ENCODE measurements at places on chromosomes 2 and 18.

GRCh38 chr2:9675415-9676351 is 44.9 kb upstream of the YWHAQ start:
- DNase-seq: no peak

- DNase-seq: no peak
Observed at GRCh38 chr2:233030-233429, 30.8 kb downstream of the SH3YL1 start.

- DNase-seq: no peak
Observed at GRCh38 chr2:58194458-58194857, 46.7 kb downstream of the FANCL start.

GRCh38 chr2:28643911-28644334 is 107.7 kb upstream of the PPP1CB start:
- no peak for DNase-seq

- no peak for DNase-seq
Observed at GRCh38 chr2:99809259-99809900, 319.6 kb upstream of the REV1 start.

GRCh38 chr2:151627353-151627752 is 106.9 kb downstream of the NEB start:
- DNase-seq: no peak

DNA sequence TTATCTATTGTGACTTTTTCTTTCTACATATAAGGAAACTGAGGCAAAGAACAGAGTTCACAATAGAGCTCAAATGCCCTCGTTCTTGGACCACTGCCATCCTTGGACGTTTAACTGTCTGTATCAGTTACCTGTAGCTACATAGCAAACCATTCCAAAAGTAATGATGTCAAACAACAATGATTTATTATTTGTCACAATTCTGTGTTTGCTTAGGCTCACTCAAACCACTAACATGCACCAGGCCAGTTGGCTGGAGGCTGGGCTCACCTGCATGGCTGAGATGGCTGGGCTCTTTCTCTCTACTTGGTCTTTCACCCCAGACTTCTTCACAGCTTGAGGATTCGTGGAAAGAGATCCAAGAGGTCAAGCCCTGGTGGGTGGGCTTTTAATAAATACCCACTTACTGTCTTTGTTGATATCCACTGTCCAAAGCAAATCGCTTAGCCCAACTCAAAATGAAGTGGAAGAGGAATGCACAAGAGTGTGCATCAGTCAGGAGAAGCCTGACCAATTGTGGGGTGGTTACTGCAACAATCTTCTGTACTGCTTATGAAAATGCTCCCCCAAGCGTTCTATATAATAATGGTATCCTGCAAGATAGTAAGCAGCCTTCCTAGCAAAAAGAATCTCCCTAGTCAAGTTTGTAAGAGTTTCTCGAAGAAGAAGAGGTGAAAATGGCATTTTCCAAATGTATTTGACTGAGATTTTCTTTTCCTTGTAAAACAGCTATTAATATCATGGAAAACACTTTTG is 163.5 kb upstream of the NT5C1B start:
- DNase-seq: no peak

GRCh38 chr2:236720974-236721540 is 151.4 kb downstream of the ACKR3 start:
- no peak for DNase-seq

- no peak for DNase-seq
Observed at GRCh38 chr2:220783671-220784070, 788.4 kb downstream of the EPHA4 start.

GRCh38 chr2:38301340-38301968 is 75.6 kb downstream of the ATL2 start:
- no peak for DNase-seq

- no peak for DNase-seq
Observed at GRCh38 chr2:98511981-98512380, 67.3 kb downstream of the INPP4A start.

- no peak for DNase-seq
Observed at GRCh38 chr18:63306819-63307550, 12.6 kb downstream of the BCL2 start.

- DNase-seq: no peak
Observed at GRCh38 chr2:201219328-201220096, 36.6 kb downstream of the CASP10 start.

DNA sequence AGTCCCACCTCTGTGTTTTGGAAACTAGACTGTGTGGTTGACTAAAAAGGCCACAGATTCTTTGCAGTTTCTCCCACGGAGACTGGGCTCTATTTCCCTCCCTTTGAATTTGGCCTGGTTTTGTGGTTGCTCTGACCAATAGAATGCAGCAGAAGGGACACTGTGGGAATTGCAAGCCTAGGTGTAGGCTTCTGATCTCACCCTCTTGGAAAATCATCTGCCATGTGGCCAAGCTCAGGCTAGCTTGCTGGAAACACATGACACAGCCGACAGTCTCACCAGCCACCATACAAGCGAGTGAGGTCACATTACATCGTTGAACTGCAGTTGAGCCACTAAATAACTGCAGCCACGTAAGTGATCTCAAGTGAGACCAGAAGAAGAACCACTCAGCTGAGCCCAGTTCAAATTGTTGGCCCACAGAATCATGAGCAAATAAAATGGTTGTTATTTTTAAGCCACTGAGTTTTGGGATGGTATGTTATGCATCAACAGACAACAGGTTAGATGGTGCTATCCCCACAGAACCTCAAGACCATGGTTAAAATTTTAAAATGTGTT is 319.1 kb upstream of the MEX3C start:
- no peak for DNase-seq

GRCh38 chr18:6807515-6808257 is 78.2 kb downstream of the ARHGAP28 start:
- DNase-seq: no peak

DNA sequence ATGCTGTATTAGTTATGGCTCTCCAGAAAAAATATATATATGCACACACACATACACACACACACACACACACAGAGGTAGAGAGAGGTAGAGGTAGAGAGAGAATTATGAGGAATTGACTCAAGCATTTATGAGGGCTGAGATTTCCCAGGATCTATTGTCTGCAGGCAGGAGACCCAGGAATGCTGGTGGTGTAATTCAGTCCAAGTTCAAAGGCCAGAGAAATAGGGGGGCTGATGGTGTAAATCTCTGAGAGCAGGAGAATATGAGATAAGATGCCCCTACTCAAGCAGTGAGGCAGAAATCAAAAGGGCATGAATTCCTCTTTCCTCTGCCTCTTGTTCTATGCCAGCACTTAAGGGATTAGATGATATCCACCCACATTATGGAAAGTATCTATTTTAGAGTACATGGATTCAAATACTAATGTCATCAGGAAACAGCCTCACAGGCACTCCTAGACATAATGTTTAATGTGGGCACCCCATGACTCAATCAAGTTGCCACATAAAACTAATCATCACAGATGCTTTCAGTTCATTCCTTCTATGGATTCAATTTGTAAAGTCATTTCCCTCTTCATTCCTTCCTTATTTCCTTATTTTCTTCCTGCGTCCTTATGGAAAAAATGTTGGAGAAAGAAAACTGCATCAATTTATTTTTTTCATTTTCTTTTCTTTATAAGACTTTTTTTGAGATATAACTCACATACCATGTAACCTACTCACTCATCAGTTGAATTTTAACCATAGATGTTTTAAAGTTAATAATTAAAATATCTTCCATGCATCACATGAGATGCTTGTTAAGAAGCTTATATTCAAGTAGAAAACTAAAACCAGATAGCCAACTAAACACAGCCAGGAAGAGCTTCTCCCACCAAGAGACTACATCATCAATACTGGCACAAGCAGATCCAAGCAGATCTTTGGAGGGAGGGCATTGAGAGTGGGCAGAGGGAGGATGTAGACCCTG is 406.2 kb downstream of the MBD2 start:
- DNase-seq: no peak

GRCh38 chr2:73830871-73831401 is 2.2 kb downstream of the STAMBP start:
- peak; percentile 75 for DNase-seq

DNA sequence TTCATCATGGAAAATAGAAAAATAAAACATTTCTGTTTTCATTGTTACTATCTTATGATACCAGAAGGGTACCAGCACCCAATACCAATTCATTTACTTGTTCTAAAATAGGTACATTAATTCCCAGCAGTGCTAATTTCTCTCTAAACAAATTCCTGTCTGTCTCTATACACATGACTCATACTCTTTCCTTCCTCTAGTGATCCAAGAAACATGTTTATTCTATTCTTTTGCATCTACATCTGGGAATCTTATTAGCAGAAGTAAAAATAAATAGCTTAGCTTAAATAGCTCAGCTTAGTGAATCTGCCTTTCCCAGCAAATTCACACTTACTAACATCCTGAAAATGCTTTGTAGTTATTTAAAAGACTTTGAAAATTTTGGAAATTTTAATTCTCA is 84.5 kb upstream of the MAPRE2 start:
- DNase-seq: no peak

DNA sequence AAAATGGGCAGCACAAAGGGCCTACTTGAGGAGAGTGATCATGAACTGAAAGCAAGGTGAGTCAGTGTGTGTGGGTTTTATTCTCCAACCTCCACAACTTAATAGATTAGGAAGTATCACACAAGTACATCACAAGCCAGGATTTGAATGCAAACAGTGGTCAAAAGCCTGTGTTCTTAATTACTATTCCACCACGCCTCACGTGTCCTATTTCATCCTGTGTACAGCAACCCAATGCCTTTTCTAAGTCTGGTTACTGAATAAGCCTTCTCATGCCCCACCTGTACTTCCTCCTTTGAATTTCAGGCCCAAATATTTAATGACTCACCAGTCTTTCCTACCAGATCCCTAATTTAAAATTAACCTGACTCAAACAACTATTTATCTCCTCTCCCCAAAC is 755.7 kb upstream of the SLC8A1 start:
- DNase-seq: no peak

GRCh38 chr2:198817536-198817935 is 640.2 kb downstream of the SATB2 start:
- no peak for DNase-seq

DNA sequence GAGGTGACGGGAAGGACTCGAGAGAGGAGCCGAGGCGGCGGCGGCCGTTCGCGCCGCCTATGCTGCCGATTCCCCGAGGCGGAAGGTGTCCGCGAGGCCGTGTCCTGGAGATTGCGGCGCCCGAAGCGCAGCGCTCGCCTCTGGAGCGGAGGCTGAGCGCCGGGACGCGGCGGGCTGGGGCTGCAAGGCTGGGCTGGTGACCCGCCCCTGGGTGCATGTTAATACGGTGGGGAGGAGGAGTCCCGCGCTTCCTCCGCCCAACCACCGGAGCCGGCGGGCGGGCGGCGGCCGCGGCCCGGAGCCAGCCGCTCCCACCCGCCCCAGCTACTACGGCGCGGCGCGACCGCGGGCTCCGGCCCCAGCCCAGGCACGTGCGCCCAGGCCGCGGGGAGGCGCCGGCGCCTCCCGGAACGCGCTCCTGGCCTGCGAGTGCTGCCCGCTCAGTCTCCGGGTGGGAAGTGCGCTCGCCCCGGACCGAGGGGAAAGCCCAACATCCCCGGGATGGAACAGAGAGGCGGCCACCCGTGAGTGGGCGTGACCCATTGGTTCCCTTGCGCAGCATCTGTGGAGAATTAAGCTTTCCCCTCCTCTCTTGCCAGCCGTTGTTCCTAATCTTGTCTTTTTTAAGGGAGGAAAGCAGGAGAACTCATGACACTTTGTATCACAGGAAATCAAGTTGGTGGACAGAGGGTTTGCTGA is at the start of gene DLGAP1:
Gene DLGAP1, minus strand, starts transcription at position 195 of the 699 bp plus-strand sequence.
- DNase-seq: peak; percentile 55

DNA sequence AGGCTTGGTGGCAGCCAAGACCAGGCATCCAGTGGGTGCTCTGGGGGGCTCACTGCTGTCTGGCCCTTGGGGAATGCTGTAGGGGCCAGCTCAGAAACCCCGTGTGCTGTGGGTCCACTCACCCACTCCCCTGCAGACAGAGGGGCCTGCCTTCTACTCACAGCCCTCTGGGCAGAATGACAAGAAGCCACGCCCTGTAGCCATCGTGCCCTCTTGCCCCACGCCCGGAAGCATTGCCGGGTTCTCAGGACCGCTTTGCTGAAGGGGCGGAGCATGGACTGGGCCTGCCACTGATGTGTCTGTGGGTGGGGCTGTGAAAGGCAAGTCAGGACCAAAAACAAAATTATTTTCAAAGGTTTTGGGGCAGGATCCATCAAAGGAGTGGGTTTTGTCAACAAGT is 27.8 kb downstream of the GLI2 start:
- DNase-seq: no peak

DNA sequence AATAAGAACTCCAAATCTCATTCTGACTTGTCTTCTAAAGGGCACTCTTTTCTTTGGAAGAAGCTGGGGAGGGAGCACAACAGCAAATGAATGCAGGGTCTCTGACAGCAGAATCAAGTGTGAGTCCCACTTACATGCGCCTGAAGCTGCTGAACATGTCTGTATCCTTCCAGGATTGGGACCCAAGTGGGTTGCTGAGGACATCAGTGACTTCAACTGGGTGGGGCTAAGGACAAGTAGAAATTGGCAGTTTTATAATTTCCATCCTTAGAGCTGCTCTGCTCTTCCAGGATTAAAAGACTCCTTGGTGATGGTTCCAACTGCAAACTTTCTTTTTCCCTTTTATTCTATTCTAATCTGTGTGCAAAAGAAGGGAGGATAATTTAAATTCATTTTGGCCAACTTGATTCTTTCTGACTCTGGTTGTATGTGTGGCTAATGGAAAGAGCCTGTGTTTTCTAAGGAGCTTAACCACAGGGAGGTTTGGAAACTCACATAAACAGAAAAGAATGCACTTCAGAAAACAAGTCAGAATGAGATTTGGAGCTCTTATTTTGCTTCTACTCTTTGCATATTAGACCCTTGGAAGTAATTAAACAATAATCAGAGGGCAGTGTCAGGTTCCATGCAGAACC is 20.6 kb downstream of the ANTXR1 start:
- DNase-seq: no peak

- DNase-seq: no peak
Observed at GRCh38 chr2:159939946-159940345, 122.5 kb downstream of the PLA2R1 start.

- DNase-seq: no peak
Observed at GRCh38 chr2:153163055-153163454, 315.5 kb downstream of the RPRM start.
